CD4-positive, alpha-beta T cell treated with Interleukin-10 for 1 hour (primary cell): ENCODE measurements at places on chromosomes 12 and 14.

DNA sequence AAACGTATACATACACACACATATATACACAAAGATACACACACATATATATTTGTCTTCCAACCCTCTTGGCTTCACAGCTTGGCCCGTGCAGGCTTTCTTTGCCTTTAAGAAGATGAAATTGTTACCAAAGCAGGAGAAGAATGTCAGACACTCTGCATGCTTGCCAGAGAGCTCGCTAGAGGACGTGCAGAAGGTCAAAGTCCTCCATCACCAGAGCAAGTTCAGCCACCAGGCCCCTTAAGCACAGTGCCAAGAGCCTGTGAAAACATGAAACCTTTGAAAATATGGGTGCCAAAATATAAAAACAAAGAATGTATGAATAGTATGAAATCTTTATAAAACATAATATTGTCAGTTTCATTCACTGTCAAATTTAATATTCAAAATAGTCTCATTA lies 14.9 kb upstream of the MCRS1 start:
- DNase-seq, result no peak

DNA sequence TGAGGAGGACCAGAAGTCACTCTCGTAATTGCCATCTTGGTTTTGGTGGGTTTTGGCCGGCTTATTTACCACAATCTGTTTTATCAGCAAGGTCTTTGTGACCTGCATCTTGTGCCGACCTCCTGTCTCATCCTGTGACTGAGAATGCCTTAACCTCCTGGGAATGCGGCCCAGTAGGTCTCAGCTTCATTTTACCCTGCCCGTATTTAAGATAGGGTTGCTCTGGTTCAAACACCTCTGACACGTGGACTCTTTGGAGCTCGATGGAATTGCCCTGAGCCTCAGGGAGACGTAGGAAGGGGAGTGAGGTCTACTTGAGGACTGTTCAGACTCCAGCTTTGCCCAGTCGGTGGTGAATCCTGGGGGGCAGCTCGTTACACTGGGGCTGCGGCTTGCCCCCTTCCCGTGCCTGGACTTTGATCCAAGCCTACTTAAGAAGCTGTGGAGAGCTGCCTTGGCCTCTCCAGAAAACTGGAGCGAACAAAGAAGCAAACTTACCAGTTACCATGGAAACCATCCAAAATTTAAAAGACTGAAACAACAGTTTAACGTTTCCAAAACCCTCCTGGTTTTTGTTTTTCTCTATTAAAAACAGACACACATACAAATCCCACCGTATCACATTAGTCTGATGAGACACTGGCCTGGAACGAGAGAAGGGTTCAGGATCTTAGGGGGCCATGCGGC lies 28.0 kb downstream of the CALM1 start:
- DNase-seq, result no peak

DNA sequence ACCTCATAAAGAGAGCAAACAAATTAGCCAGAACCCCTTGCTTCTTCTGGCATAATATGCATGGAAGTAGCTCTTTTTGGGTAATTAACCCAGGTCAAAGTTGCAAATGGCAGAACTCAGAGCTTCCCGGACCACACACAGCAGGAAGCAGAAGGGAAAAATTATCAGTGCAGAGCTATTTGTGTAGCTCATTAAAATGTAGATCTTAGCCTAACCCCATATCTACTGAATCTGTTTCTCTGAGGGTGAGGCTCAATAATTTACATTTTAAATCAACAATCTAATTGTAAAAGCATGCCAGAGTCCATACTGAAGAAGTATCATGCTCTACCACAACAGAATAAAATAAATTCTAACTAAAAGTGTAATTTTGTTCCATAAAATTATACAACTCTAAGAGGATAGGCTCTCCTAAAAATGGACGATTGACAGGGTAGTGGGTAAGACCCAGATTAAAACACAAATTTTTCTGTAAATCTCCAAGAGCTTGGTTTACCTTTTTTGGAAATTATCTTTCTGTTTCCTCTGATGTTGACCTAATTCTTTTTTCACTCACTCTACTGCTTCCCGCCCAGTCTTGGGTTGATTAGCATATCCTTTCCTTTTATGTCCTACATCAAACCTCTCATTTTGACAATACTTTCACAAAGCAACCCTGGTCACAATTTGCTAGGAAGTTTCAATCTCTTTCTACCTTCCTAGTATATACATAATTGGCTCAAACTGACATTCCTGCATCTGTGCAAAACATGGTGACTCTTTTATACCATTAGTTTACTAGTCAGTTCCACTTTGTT lies 213.3 kb upstream of the SLC16A7 start:
- no peak for DNase-seq

DNA sequence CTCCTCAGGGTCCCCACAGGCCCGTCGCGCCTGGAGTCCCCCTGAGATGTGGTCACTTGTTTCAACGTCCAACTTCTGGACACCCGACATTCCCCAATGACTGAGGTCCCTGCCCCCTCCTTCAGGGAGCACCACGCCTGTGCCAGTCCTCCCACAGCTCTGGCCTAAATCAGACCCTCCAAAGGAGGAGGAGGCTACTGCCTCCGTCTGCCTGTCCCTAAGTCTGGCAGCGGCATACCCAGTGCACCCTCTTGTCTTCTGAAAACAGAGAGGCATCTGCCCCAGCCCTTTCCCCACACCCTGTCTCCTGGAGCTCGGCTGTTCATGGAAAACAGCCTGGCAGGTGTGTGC lies 46.2 kb downstream of the TESC start:
- no peak for DNase-seq

DNA sequence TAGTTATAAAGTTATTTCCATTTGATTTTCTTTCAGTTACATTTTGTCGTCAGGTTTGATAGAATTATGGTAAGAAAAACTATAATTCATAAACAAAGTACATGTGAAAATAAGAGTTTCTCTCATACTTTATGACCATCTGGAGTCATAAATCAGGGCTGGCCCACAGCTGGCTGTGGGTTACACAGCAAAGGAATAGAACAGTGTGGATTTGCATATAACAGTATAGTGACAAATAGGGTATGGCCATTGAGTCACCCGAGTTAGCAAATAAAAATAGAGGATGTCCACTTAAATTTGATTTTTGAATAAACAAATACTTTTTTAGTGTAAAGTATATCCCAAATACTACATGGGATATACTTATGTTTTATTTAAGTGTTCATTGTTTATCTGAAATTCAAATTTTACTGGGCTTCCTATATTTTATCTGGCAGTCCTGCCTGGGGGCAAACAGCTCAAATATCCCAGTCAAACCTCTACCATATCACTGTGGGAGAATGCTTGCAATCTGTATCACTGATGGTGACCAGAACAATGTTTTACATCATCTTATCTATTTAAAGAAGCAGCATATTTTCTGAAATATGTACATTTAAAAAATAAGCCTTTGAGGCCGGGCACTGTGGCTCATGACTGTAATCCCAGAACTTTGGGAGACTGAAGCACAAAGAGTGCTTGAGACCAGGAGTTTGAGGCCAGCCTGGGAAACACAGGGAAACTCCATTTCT lies 65.5 kb downstream of the KSR2 start:
- DNase-seq, result no peak
